ENCODE measurements at places on chromosomes 2 and 18.

GRCh38 chr2:106127282-106127771 lies 66.8 kb downstream of the UXS1 start:
- peaks cover 10% of the 10 kb centered on the region for H3K4me1 ChIP-seq
- H3K27me3 ChIP-seq, result no peaks in the 10 kb centered on the region
- peaks cover 38% of the 10 kb centered on the region for H3K36me3 ChIP-seq
- H3K27ac ChIP-seq, result peak overlapping the region; percentile 13
- no peak for DNase-seq

DNA sequence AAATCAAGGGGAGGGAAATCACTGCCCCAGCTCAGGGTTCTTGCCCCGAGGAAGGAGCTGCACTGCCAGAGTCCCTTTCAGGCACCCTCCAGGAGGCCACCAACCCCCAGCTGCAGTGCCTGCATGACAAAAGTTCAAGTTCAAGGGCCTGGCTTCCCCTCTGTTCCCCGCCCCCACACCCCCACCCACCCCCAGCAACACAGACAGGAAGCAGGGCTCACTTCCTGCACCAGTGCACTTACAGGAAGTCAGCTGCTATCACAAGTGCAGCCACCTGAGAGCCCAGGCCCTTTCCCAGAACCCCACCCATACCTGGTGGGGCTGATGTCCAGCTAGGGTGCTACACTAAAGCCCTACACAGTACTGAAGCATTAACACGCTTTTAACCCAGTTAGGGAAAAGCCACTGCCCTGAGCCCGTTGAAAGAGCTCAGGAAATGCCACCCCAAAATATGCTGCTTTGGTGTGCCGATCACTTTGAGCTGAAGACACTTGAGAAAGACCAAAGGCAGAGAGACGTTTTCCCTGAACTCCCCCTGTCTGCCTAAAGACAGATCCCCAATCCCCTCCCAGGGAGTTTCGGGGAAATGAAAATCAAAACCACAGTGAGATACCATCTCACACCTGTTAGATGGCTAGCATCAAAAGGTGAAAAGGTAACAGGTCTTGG lies 109.9 kb upstream of the CAB39 start:
- peaks cover 38% of the 10 kb centered on the region for H3K4me1 ChIP-seq
- DNase-seq, result peak; percentile 62
- peak overlapping the region; percentile 95 for H3K27ac ChIP-seq
- peak overlapping the region; percentile 70 for H3K4me3 ChIP-seq

GRCh38 chr2:100013892-100014677 lies 128.3 kb downstream of the AFF3 start:
- H3K27me3 ChIP-seq, result no peaks in the 10 kb centered on the region
- no peaks in the 10 kb centered on the region for H3K4me1 ChIP-seq
- H3K36me3 ChIP-seq, result no peaks in the 10 kb centered on the region
- no peak overlapping the region for H3K4me3 ChIP-seq
- H3K27ac ChIP-seq, result no peak overlapping the region
- no peak for DNase-seq

- H3K27ac ChIP-seq, result no peak overlapping the region
- peaks cover 16% of the 10 kb centered on the region for H3K36me3 ChIP-seq
- DNase-seq, result no peak
- peaks cover 6% of the 10 kb centered on the region for H3K4me1 ChIP-seq
- no peak overlapping the region for H3K4me3 ChIP-seq
Measured at GRCh38 chr2:161204846-161205245, 44.6 kb downstream of the TANK start.

- H3K27ac ChIP-seq, result peak overlapping the region; percentile 50
- no peaks in the 10 kb centered on the region for H3K27me3 ChIP-seq
- H3K4me3 ChIP-seq, result no peak overlapping the region
- H3K4me1 ChIP-seq, result peaks cover 30% of the 10 kb centered on the region
Measured at GRCh38 chr18:77074431-77074830, 58.2 kb downstream of the MBP start.

DNA sequence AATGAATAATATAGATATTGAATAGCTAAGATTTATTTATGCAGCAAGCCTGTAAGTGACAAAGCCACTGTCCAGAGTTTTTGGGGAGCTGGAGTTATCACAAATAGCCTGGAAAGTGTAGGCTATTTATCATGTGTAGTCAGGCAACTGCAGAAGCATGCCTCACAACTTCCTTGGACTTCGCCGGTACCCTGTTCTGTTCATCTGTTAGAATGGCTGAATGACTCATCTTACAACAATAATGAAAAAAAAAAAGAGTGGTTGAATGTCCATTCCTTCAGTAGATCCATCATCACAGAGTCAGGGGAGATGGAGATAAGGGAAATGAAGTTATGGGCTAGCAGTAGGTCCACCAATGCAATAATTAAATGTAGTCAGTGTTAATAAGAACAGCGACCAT lies 24.0 kb upstream of the ATP5MC3 start:
- H3K27me3 ChIP-seq, result peaks cover 19% of the 10 kb centered on the region
- DNase-seq, result no peak
- no peak overlapping the region for H3K4me3 ChIP-seq
- no peak overlapping the region for H3K27ac ChIP-seq
- no peaks in the 10 kb centered on the region for H3K36me3 ChIP-seq

DNA sequence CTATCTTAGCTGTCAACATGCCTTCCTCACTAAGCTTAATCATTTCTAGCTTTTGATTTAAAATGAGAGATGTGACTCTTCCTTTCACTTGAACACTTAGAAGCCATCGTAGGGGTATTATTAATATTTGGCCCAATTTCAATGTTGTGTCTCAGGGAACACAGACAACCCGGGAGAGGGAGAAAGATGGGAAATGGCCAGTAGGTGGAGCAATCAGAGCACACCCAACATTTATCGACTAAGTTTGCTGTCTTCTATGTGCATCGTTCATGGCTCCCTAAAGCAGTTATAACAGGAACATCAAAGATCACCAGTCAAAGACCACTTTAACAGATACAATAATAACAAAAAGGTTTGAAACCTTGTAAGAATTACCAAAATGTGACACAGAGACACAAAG lies 110.2 kb downstream of the OLA1 start:
- H3K4me3 ChIP-seq, result no peak overlapping the region
- peaks cover 31% of the 10 kb centered on the region for H3K36me3 ChIP-seq
- H3K27me3 ChIP-seq, result no peaks in the 10 kb centered on the region
- DNase-seq, result no peak
- peaks cover 2% of the 10 kb centered on the region for H3K4me1 ChIP-seq

- H3K4me1 ChIP-seq, result no peaks in the 10 kb centered on the region
- H3K27me3 ChIP-seq, result peaks cover 70% of the 10 kb centered on the region
- H3K36me3 ChIP-seq, result no peaks in the 10 kb centered on the region
- DNase-seq, result no peak
- no peak overlapping the region for H3K4me3 ChIP-seq
- no peak overlapping the region for H3K27ac ChIP-seq
Measured at GRCh38 chr18:58842978-58843687, 21.5 kb upstream of the ZNF532 start.

- H3K4me1 ChIP-seq, result no peaks in the 10 kb centered on the region
- peaks cover 3% of the 10 kb centered on the region for H3K27me3 ChIP-seq
- H3K27ac ChIP-seq, result no peak overlapping the region
- no peaks in the 10 kb centered on the region for H3K36me3 ChIP-seq
- H3K4me3 ChIP-seq, result no peak overlapping the region
Measured at GRCh38 chr2:3024401-3024935, 353.1 kb downstream of the EIPR1 start.

DNA sequence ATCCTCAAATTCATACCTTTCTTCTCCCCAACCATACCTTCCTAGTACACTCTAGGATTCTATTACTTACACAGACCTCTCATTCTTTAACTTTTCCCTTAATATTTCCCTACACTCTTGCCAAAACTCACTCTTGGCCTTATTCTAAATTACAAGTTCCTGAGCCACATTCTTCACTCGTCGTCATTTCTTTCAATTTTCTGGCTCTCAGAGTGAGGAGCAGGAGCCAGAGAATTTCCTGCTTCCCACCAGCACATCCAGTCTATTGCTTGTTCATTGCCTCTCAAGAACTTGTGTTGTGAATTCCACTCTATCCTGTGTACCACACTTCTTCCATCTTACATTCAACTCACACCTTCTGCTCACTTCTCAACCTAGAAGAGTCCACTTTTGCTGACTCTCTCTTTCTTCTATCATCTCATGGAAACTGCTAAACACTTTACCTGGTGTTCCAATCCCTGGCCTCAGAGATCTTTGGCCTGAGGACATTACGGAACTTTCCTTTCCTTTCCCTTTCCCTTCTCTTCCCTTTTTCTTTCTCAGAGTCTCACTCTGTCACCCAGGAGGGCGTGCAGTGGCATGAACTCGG lies 171.6 kb downstream of the PLCL1 start:
- H3K4me1 ChIP-seq, result no peaks in the 10 kb centered on the region
- H3K36me3 ChIP-seq, result no peaks in the 10 kb centered on the region
- no peaks in the 10 kb centered on the region for H3K27me3 ChIP-seq
- H3K4me3 ChIP-seq, result no peak overlapping the region
- no peak for DNase-seq

All from activated naive CD8-positive, alpha-beta T cell treated with anti-CD3 and anti-CD28 coated beads, Interleukin-2, amount 10 ng/mL, durations not matched to agents 7 days and 5 days (primary cell).